CD8-positive, alpha-beta memory T cell (primary cell): ENCODE measurements at places on chromosomes 3 and 15.
A peak's percentile ranks its signal among the peaks of the same experiment; 100 is the strongest.

- DNase-seq, result no peak
These were observed 120.1 kb downstream of the UACA start for GRCh38 chr15:70643106-70643782.

DNA sequence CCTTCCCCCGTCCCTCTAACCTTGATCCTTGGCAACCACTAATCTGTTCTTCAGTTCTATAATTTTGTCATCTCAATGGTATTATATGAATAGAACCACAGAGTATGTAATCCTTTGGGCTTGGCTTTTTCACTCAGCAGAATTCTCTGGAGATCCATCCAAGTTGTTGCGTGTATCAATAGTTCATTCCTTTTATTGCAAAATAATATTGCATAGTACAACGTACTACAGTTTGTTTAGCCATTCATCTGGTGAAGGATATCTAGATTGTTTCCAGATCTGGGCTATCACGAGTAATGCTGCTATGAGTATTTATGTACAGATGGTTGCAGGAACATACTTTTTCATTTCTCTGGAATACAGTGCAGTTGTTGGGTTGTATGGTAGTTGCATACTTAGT is 76.2 kb downstream of the PLXNA1 start:
- no peak for DNase-seq

DNA sequence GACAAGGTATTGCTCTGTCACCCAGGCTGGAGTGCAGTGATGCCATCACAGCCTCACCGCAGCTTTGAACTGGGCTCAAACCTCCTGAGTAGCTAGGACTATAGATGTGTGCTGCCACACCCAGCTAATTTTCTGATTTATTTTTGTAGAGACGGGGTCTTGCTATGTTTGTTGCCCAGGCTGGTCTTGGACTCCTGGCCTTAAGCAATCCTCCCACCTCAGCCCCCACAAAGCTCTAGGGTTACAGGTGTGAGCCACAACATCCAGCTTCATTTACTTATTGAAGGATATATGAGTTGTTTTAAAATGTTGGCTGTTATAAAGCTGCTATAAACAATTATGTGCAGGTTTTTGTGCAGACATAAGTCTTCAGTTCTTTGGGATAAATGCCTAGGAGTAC is 62.2 kb downstream of the SEC22A start:
- DNase-seq, result no peak

DNA sequence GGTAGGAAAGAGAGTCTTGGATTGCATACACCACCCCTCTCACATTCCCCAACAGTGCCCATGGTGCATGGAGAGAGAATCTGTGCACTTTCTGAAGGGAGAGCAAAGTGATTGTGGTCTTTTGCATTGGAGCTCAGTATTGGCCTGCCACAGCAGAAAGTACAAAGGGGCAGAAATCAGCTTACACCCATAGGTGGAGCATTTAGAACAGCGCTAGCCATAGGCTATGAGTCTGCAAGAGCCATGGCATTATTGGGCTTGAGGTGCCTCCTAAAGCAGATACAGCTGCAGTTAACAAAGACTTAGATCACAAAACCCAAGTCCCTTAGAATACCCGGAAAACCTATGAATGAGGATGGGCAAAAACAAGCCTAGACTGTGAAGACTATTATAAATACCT is 21.8 kb downstream of the SI start:
- DNase-seq, result no peak

DNA sequence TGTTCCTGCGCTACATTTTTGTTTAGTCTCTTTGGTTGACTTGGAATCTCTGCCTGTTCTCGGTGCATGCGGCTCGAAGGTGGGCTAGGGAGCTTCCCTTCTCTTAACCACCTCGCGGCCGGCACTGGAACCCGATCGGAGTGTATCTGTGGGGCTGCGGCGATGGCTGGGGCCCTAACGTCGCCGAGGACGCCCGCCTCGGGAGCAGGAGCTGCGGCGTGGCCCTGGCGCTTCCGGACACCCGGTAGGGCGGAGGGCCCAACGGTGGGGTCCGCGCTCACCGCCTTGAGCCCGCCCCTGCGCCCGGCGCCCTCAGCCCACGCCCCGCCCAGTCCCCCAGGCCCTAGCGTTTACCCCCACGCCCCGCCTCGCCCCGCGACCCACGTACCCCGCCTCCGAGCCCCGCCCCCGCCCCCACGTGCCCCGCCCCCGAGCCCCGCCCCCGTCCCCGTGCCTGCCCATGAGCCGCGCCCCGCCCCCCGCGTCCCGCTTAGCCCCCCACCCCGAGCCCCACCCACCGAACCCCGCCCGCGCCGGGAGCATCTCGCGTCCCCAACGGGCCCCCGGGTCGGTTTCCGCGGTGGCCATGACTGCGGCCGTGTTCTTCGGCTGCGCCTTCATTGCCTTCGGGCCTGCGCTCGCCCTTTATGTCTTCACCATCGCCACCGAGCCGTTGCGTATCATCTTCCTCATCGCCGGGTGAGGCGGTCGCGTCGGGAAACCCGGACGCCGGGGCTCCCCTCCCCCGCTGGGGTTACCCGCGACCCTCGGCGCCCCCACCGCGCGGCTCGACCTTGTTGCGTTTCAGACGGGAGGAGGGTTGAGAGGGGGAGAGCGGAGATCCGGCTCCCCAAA is at the start of gene APH1B:
TSS of gene APH1B (plus strand) at position 568 of the 855 bp plus-strand sequence. CDS start at position 587, 19 bp downstream.
- DNase-seq, result peak; percentile 75

DNA sequence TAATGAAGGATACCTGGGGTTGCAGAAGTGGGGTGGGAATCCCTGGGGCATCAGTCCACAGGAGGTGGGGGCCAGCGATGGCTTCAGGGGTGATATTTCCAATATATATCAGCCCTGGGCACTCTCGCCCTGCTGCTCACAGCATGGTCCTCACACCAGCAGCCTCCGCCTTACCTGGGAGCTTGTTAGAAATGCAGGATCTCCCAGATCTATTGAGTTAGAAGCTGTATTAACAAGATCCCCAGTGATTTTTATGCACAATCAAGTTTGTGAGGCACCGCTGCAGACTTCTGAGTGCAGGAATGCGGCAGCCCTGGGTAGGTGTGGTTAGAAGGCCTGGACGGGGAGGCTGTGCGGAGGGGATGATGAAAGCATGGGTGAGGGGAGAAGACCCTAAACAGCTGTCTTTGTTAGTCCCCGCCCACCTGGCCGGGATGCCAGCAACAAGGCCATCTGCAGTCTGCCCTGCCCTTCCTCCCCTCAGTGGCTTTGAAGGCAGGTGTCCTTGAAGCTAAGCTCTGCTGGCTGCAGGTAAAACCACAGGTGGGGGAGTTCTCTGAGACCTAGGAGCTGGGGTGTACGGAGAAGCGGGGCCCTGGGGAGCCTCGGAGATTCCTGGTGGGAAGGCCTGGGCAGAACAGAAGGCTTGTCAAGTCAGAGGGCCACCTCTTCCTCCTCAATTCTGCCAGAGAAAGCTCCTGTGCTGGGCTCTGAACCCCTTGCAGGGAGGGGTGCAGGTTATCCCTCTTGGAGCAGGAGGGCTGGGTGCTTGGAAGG is 11.4 kb downstream of the FAM107A start:
- DNase-seq, result no peak

DNA sequence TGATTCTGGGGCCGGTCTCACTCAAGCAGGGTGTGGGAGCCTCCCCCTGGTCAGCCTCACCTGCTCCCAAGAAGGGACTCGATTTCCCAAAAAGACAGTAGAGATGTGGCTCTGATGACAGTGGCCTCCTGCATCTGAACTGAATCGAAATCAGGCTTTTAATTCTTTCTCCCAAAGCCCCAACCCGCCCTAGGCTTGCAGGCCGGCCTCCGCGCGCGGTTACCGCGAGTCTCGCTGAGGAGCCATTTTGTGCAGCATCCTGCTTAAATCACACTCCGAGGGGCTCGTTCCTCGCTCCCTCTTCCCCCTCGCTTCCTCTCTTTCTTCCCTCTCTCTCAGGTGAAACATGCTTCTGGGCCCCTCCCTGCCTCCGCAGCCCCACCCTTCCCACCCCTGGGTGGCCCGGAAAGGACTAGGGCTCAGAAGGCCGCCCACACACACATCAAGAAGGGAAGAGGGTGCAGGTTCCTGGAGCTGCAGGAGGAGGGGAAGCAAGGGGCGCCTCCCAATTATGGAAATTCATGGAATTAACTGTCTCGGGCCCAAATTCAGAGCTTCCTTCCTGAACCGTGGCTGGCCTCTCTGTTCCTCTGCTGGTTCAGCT is 30.9 kb upstream of the POLG start:
- DNase-seq, result no peak

- DNase-seq, result no peak
These were observed 82.3 kb upstream of the OXTR start for GRCh38 chr3:8851703-8852102.
